Sciatic nerve (tissue), 2 donors: ENCODE measurements at places on chromosomes 3 and 15. TPM values are rescaled to one million over a fixed set of nuclear protein-coding genes. Genes with fewer than 3 reads are reported as not detected.

- peak; percentile 67 for DNase-seq
These were observed at the start of gene FGF7 for GRCh38 chr15:49423021-49423420. FGF7 (plus strand) TSS chr15:49423242; CDS start chr15:49424298, 1,056 bp downstream.

DNA sequence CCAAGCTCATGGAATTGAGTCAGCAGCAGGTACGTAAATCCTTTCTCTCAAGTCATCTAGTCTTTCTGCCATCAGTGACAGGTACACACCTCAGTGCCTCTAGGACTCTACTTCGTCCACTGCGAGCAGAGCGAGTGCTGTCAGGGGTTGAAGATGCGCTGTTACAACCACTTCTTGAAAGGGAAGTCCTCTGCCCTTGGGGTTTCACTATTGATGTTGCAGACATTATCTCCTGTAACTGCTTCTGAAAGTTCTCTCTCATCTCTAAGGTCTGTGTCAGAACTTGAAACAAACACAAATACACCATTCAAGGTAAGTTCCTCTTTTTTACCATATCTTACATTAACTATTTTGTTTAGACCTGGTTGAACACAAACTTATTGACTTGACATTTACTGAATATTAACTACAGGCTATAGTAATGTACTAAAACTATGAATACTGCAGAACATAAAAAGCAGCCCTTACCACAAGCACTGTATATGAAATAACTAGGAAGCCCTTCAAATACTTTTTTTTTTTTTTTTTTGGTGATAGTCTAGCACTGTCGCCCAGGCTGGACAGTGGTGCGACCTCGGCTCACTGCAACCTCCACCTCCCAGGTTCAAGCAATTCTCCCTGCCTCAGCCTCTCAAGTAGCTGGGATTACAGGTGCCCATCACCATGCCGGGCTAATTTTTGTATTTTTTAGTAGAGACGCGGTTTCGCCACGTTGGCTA lies 41.5 kb downstream of the TOPBP1 start:
- no peak for DNase-seq

GRCh38 chr15:67884514-67885174 lies 44.8 kb upstream of the RNU6-1 start:
- peak; percentile 92 for DNase-seq

DNA sequence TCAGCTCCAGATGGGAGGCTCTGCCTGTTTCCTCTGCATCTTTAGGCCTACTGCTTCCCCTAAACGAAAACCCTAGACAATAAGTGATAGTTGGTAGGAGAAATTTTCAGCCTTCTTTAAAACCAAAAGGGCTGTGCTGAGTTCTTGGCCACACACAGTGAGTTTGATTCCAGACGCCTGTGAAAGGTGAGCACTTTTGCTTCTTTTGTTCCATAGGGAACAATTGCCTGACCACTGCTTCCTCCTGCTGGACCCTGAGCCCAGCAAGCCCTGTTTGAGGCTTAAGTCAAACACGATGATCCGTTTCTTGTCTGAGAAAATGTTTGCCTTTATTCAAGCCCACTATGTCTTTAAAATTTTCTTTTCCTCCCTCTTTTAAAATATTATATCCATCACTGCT lies 493.9 kb downstream of the ZIC1 start:
- DNase-seq, result no peak

DNA sequence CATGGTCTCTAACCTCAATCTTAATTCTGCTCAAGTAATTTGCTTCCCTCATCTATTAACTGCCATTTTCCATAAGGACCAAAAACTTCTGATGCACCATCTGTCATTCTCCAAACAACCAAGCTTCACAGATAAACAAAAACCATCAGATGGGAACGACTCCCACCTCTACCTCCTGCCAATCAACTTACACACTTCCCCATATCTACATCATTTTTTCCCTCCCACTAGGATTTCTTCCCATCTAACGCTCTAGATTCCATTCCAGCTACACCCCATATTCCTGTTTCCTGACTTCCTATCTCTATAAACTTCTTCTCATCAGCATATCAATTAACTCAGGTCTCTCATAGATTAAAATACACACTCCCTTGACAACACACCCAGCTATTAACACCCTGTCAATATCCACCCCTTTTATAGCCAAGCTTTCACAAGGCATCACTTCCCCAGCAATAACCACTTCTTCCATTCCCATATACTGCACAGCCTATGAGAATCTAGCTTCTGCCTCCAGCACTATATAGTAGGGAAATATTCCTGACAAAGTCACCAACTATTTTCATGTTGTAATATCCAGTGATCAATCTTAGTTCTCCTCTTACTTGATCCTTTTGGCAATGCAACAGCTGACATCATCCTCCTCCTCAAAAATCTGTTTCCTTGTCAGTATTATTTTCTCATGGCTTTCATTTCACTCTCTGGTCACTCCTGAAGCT lies 39.2 kb downstream of the SNX4 start:
- no peak for DNase-seq

DNA sequence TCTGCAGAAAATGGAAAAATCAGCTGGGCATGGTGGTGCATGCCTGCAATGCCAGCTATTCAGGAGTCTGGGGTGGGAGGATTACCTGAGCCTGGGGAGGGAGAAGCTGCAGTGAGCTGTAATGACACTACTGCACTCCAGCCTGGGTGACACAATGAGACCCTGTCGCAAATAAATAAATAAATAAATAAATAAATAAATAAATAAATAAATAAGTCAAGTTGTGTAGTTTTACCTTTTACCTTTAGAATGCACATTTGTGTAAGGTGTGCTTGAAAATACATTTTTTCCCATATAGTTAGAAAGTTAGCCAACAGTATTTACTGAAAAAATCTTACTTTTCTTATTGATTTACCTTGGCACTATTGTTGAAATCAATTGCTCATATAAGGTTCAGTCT lies 515.6 kb downstream of the NAALADL2 start:
- DNase-seq, result no peak

DNA sequence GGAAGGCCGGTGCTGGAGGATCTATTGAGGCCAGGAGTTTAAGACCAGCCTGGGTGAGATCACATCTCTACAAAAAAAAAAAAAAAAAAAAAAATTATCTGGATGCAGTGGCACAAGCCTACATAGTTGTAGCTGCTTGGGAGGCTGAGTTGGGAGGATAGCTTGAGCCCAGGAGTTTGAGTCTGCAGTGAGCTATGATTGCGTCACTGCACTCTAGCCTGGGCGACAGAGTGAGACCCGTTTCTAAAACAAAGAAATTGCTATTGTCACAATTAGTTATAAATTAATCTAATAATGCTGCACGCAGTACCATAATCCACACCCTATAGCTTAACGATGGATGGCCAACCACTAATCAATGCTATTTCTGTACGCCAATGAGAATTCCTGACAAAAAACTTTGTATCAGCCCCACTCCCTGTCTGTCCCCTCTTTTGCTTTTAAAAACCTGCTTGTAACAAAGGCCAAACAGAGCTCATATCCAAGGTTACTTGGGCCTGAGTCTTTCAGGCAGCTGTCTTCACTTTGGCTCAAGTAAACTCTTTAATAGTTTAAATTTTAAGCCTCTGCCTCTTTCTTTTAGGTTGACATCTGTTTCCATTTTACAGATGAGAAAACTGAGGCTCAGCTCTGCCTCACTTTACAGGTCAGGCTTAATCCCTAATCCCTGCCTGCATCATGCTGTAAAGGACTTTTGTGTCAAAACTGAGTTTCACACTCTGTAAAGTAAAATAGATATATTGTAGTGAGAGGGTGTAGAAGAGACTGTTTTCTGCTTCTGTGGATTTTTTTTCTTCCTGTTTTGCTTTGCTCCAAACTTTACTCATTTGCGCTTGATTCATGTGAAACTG lies 10.9 kb downstream of the FLNB start:
- DNase-seq, result no peak

DNA sequence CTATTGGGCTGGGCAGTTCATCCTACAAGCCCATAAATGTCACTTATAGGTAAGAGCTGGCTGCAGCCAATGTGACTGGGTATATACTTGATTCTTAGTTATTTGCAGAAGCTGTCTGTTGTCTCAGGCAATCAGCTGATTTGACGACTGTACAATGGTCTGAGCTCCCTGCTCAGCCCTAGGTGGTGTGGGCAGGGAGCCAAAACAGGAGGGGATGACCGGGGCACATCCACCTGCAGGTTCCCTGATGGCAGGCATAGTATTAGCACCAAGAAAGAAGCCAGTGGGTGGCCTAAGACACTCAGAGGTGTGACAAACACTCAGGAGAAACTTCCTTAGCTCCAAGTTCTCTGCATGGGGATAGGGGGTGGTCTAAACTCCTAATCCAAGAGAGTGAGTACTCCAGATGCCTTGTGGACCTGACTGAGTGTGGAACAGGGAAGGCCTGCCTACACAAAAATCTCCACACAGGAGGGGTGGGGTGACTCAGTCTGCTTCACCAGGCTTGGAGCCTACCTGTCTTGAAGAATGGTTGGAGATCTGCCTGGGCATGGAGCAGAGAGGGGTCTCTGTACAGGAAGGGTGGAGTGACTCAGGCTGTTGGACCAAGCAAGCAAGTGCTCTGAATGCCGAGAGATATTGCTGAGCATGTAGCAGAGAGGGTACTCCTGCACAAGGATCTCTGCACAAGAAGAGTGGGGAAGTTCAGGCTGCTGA lies 690.4 kb upstream of the NAALADL2 start:
- DNase-seq, result no peak

- DNase-seq, result no peak
These were observed 265.0 kb downstream of the EPHA3 start for GRCh38 chr3:89372456-89372855.

GRCh38 chr15:94057305-94057704 lies 174.1 kb upstream of the MCTP2 start:
- DNase-seq, result no peak

DNA sequence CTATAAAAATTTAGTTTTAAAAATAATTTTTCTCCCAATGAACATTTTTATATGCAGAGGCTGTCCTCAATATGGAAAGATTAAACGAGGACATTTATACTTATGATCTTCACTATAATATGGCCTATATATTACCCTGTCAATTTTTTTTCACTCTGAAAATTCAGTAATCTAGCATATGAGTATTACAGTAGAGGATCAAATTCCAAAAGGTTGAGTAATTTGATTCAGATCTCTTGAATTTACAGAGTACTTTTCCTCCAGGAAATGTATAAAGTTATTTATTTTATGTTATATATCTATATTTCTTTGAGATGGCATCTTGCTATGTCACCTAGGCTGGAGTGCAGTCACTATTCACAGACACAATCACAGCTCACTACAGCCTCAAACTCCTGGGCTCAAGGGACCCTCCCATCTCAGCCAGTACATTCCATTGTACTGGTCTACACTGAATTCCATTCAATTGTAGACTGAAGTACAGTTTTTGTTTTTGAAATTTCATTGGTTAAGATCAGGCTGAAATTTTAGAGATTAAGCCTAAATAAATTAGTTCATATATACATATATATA lies 16.3 kb upstream of the TRPM7 start:
- no peak for DNase-seq

DNA sequence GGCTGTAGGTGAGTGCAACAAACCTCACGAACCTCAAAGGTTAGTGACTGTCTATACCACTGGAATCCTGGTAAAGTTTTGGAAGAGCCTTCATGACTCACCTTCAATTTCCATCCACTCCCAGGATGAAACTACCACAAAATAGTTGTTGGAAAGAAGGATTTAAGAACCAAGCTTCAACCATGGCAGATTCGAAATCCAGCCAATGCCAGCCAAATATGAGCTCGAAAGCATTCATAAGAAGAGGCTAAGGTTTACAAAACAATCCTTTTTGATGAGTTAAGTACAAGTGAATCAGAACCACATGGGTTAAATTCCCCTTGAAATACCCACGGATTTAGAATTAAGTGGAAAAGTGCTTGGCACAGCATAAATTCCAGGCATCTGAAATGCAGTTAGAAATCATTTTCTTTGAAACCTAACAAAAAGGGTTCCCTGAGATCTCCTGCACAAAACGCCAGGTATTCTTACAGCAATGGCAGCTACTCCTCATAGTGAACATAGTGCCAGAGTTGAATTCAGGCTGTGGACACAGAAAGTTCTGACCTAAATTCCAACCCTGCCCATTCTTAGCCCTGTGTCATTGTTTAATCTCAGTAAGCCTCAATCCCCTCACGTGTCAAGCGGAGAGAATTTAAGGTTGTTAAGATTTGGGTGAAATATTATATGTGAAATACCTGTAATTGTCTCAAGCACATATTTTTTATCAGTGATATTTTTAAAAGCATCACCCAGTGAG lies 89.2 kb downstream of the FBN1 start:
- DNase-seq, result no peak

DNA sequence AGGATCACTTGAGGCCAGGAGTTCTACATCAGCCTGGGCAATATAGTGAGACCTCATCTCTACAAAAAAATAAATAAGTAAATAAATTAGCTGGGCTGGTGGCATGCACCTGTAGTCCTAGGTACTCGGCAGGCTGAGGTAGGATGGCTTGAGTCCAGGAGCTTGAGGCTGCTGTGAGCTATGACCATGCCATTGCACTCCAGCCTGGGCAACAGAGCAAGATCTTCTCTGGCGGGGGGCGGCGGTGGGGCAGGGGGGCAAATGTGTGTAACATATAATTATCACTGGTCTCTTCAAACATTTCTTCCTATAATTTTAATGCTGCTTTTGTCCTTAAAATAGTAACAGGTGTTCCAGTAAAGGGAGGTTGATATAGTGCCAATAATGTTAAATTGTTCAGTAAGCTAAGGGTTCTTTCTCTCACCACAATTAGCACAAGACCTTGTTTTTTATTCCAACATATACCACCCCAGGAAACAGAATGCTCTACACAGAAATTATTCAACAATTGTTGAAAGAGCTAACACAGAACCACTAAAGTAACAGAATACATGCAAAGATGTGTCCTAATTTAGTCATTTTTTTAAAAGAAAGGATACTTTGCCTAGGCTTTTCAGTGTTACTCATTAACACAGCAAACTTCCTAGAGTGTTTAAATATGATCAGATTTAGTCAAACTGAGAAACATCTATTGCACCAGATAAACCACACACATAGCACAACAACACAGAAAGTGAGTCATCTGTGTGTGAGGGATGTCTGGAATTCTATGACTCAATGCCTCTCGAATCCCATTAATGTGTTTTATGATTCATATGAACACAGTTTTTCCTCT lies 29.1 kb downstream of the ANKRD28 start:
- DNase-seq, result no peak

GRCh38 chr3:50610181-50610971 lies 1.2 kb downstream of the CISH start:
- no peak for DNase-seq

- DNase-seq, result no peak
These were observed 21.0 kb upstream of the FBXL2 start for GRCh38 chr3:33256249-33256648.

GRCh38 chr3:69590111-69590510 lies 149.2 kb upstream of the MITF start:
- no peak for DNase-seq

GRCh38 chr3:34077417-34078195 lies 279.2 kb downstream of the PDCD6IP start:
- no peak for DNase-seq

GRCh38 chr3:178048768-178049167 lies 487.5 kb upstream of the KCNMB2 start:
- no peak for DNase-seq

- no peak for DNase-seq
These were observed 199.6 kb upstream of the SEMA6D start for GRCh38 chr15:47517737-47518136.

- no peak for DNase-seq
These were observed 204.1 kb downstream of the CNTN3 start for GRCh38 chr3:74410276-74410941.

CLRN1 gene
- total RNA-seq, result not detected

RASL12 gene
- total RNA-seq, result 23.0 TPM

C15orf62 gene
- total RNA-seq, result 0.49 TPM

SERINC4 gene
- total RNA-seq, result 0.31 TPM

SNURF gene
- total RNA-seq, result 30.3 TPM

SI gene
- not detected for total RNA-seq

GOLGA6L10 gene
- 1.9 TPM for total RNA-seq
